SJSA1 (cell line): ENCODE measurements at places on chromosomes 16 and 17. TPM values are rescaled to one million over a fixed set of nuclear protein-coding genes. Genes with fewer than 3 reads are reported as not detected.
A peak's percentile ranks its signal among the peaks of the same experiment; 100 is the strongest.

DNA sequence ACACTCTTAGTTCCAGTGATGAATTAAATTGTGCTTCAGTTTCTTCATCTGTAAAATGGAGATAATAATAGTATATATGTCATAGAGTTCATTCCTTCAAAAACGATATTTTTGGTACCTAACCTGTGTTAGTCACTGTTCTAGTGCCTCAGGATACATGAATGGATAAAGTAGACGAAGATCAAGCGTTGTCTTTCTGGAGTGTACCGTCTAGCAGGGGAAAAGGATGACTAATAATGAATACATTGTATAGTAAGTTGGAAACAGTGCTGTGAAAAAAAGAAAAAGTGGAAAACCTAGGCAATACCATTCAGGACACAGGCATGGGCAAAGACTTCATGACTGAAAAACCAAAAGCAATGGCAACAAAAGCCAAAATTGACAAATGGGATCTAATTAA lies 8.6 kb downstream of the KRT10 start:
- H3K27ac ChIP-seq: no peak overlapping the region
- H3K4me3 ChIP-seq: no peak overlapping the region
- peak; percentile 33 for DNase-seq
- H3K4me1 ChIP-seq: peaks cover 33% of the 10 kb centered on the region

DNA sequence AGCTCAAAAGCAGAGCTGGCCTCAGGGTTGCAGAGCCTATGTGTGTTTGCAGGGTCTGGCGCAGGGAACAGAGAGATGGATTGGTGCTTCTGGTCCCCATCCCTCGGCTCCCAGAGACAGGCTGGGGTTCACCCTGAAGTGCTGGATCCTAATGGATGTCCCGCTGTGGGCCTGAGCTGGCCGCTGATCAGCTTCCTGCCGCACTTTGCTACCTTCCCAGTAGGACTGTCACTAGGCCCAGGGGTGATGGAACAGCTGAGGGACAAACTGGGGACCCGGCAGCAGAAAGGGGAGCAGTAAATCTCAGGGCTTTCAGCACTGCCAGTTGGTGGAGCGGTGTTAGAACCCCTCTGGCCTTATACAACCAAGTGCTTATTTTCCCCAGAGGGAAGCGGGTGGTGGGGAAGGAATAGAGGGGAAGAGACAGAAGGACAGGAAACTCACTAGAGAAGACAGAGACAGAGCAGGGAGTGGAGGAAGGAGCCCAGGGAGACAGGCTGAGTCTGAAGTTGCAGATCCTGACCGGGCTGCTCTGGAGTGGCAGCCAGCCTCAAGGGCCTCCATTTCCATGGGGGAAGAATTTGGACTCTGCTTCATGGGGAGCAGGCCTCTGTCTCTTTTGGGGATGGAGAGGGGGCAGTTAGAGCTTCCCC lies 78.6 kb downstream of the MRM1 start:
- no peaks in the 10 kb centered on the region for H3K27me3 ChIP-seq
- no peak for DNase-seq
- H3K4me3 ChIP-seq: no peak overlapping the region
- H3K36me3 ChIP-seq: no peaks in the 10 kb centered on the region

GRCh38 chr16:77211880-77212740 lies 12.9 kb downstream of the SYCE1L start:
- H3K4me3 ChIP-seq: peak overlapping the region; percentile 50
- H3K27me3 ChIP-seq: no peaks in the 10 kb centered on the region
- peak; percentile 50 for DNase-seq
- no peaks in the 10 kb centered on the region for H3K36me3 ChIP-seq
- peaks cover 26% of the 10 kb centered on the region for H3K4me1 ChIP-seq
- H3K27ac ChIP-seq: 0 out of 2 replicates have a peak overlapping the region, but pooled peaks have one; percentile 24

DNA sequence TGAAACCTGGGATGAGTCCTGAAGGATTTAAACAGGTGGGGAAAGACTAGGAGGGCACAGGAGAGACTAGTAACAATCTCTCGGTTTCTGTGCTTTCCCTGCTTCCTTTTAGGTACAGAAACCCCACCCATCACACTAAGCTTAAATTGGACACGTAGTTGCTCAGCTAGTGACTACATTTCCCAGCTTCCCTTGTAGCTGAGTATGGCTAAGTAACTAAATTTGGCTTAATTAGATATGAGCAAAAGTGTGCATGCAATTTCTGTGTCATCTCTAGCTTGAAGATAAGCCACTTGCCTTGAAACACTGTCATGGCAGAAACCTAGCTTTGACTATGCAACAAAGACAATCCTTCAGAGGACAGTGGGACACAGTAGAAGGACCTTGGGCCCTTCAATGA lies 36.5 kb downstream of the CACNG1 start:
- DNase-seq: no peak
- peaks cover 28% of the 10 kb centered on the region for H3K36me3 ChIP-seq
- H3K4me1 ChIP-seq: peaks cover 9% of the 10 kb centered on the region
- no peak overlapping the region for H3K4me3 ChIP-seq
- no peak overlapping the region for H3K27ac ChIP-seq

DNA sequence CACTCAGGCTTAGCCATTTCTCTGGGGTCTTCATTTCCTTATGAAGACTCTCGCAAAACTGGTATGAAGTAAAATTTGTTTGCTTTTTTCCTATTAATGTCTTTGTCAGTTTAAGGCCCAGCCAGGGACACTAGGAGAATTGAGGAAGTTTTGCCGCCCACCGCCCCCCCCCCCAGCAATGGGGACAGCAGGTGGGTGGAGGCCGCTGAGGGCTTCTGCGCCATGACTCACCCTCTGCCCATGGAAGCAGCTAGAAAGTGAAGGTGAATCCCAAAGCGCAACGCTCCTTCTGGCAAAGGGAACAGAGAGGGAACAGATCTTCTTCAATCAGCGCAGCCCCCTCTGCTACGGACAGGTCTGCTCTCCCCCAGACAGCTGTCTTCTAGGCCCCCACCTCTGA lies 49.7 kb downstream of the MARF1 start:
- no peak overlapping the region for H3K27ac ChIP-seq
- H3K27me3 ChIP-seq: no peaks in the 10 kb centered on the region
- peaks cover 13% of the 10 kb centered on the region for H3K4me1 ChIP-seq
- H3K36me3 ChIP-seq: peaks cover 37% of the 10 kb centered on the region
- DNase-seq: no peak

DNA sequence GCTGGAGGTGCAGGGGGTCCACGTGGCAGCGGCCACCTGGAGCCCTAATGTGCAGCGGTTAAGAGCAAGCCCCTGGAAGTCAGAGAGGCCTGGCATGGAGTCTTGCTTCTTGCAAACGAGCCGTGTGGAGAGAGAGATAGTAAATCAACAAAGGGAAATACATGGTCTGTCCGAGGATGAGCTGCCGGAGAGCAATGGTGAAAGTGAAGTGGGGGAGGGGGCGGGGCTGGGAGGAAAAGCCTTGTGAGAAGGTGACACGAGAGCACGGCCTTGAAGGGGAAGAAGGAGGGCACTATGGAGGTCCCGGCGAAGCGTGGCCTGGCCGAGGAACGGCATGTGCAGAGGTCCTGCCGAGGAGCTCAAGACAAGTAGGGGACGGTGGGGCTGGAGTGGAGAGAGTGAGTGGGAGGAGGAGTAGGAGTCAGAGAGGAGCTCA lies 6.0 kb upstream of the SERPINF1 start:
- H3K27me3 ChIP-seq: no peaks in the 10 kb centered on the region
- H3K27ac ChIP-seq: no peak overlapping the region
- no peaks in the 10 kb centered on the region for H3K36me3 ChIP-seq
- H3K4me3 ChIP-seq: no peak overlapping the region

- peaks cover 29% of the 10 kb centered on the region for H3K4me1 ChIP-seq
- peaks cover 1% of the 10 kb centered on the region; the same call in 1 of the 2 replicates for H3K27me3 ChIP-seq
Measured at GRCh38 chr17:61416540-61417363, 17.1 kb downstream of the TBX2 start.

DNA sequence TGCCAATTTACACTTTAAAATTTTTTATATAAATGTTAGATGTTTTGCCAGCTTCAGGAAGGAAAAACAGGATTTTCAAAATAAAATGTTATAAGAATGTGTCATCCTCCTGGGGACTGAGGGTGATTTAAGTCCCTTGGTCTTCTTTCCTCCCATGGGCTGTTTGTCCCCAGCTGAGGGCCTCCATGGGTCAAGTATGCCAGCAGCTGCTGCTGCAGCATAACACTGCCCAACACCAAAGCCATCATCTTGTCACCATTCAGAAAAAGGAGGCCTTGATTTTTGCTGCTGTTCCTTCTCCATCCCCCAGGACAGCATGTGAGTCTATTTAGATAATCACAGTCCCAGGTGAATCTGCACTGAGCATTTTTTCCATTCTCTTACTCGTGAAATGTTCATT lies 188.5 kb downstream of the LGALS9B start:
- H3K27me3 ChIP-seq: no peaks in the 10 kb centered on the region
- H3K4me1 ChIP-seq: no peaks in the 10 kb centered on the region
- H3K27ac ChIP-seq: no peak overlapping the region
- DNase-seq: no peak
- peaks cover 24% of the 10 kb centered on the region for H3K36me3 ChIP-seq
- no peak overlapping the region for H3K4me3 ChIP-seq

- no peak overlapping the region for H3K4me3 ChIP-seq
- H3K36me3 ChIP-seq: peaks cover 24% of the 10 kb centered on the region
- no peak for DNase-seq
- peaks cover 23% of the 10 kb centered on the region for H3K4me1 ChIP-seq
- H3K27ac ChIP-seq: no peak overlapping the region
Measured at GRCh38 chr17:83008186-83008510, 71.3 kb upstream of the METRNL start.

DNA sequence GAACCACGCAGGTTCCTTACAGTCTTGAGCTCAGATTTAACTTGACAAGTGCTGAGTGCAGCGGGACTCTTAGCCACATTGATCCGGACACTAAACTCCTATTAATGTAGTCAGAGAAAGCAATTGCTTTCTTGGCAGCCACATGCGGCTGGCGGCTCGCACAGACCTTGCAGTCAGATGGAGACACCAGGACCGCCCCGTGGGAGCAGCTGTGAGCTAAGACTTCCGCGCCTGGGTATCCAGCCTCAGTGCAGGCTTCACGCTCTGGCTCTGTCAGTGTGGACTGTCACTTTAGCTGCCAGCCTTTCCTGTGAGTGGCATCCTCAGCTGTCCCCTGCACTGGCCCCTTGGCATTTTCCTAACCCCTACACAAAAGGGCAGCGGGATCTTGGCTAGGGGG lies 80.9 kb upstream of the NLRP1 start:
- H3K4me1 ChIP-seq: no peaks in the 10 kb centered on the region
- H3K27ac ChIP-seq: no peak overlapping the region
- DNase-seq: no peak
- no peak overlapping the region for H3K4me3 ChIP-seq
- H3K27me3 ChIP-seq: no peaks in the 10 kb centered on the region

DNA sequence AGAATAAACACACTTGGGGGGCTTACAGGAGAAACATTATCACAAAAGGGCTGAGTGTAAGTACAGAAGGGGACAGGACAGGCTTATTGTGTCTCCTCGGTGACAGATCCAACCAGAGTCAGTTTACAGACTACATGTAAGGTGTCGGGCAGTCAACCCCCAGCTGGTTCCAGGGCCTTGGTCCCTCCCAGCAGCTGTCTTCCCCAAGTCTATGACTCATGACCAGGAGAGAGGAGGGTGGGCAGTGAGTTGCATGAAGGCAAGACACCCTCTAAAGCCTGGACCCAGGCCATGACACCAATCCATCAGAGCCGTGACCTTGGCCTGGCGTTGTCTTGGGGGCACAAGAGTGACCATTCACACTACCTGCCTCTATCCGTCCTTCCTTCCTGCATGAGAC lies 276.2 kb upstream of the CCL2 start:
- no peak overlapping the region for H3K27ac ChIP-seq
- no peak for DNase-seq
- no peaks in the 10 kb centered on the region for H3K36me3 ChIP-seq
- H3K4me3 ChIP-seq: no peak overlapping the region
- H3K27me3 ChIP-seq: no peaks in the 10 kb centered on the region

GRCh38 chr17:49910858-49911204 lies 58.2 kb upstream of the DLX4 start:
- H3K4me3 ChIP-seq: no peak overlapping the region
- H3K36me3 ChIP-seq: no peaks in the 10 kb centered on the region
- peaks cover 77% of the 10 kb centered on the region for H3K27me3 ChIP-seq
- no peak for DNase-seq

DNA sequence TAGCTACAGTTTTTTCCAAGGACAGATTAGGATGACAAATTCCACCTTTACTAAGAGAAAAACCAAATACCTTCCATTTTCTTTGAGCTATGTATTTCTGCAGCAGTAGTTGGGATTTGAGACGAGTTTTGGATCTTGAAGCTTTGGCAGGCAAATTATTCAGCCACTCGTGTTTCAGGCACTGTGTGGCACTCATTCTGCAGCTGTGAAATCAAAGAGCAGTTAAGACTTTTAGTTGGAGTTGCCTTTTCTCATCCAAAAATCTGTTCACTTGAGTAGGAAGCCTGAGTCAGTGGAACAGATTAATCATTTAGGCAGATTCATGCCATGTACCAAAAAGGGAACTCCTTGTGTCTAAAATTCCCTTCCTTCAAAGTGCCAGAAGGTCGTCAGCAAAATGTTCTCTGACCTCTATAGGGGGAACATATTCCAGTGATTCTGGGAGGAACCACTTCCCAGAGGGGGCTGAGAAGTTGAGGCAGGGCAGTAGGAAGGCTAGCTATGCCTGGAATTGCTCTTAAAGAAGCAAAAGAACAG lies 20.1 kb downstream of the ORC6 start:
- H3K27ac ChIP-seq: no peak overlapping the region
- H3K36me3 ChIP-seq: no peaks in the 10 kb centered on the region
- no peak overlapping the region for H3K4me3 ChIP-seq
- no peak for DNase-seq

DNA sequence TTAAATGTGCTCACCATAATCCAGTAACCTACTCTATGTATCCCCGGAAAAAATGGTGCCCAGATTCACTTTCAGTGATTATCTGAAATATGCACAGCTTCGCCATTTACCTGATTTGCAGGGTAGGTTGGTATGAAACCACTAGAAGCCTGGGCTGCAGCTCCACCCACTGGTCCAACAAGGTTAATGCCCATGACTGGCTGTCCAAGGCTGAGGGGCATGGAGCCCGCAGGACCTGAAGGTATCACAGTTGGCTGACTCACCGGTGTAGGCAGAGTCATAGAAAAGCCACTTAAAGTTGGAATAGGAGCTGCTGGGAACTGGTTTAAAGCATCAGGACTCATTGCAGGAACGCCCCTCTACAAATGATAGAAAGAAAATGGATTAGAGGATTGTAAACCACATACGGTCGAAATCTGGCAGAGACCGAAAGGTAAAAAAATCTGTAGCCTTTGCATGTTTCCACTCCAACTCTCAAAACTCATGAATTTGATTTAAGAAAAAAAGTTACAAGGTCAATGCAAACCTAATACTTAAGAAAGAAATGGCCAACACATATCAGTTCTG lies 38.6 kb downstream of the SYNRG start:
- no peak overlapping the region for H3K27ac ChIP-seq
- no peaks in the 10 kb centered on the region for H3K27me3 ChIP-seq
- peak; percentile 68 for DNase-seq
- H3K36me3 ChIP-seq: peaks cover 60% of the 10 kb centered on the region

Gene TLCD1
- 1.6 TPM in 1 of 2 replicates, not detected in the other for total RNA-seq

Gene NDEL1
- total RNA-seq: 39.6 and 49.7 TPM in 2 replicates

Gene SLC2A4
- total RNA-seq: 0.32 TPM in 1 of 2 replicates, not detected in the other

Gene GRAPL
- total RNA-seq: not detected in 2 replicates

Gene TRPV3
- total RNA-seq: not detected in 2 replicates

Gene GJC1
- total RNA-seq: 36.4 and 53.4 TPM in 2 replicates

Gene ATP2A3
- 0.06 and 0.89 TPM in 2 replicates for total RNA-seq
